ENCODE measurements at places on chromosomes 7 and 10. TPM values are rescaled to one million over a fixed set of nuclear protein-coding genes. Genes with fewer than 3 reads are reported as not detected.

DNA sequence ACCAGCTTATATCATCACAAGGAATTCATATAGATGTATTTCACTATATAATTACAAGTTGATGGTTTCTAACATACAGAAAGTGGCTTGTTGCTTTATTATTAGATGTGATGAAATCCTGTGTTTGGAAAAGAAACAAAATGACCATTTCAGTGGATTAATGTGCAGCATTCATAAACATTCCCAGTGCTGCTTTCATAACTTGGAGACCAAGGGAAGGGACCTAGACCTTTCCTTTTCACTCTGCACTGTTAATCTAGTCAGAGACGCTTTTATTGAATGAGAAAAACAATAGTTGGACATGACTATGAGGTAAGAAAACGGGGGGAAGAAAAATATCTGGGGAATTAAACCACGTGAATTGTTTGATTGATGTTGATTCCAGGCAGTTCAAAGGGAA is 160.0 kb downstream of the HDAC9 start:
- H3K27me3 ChIP-seq = no peaks in the 10 kb centered on the region
- no peak overlapping the region for H3K4me3 ChIP-seq
- no peak overlapping the region for H3K27ac ChIP-seq
- DNase-seq = no peak
- peaks cover 69% of the 10 kb centered on the region for H3K36me3 ChIP-seq

The LRIT1 gene
- total RNA-seq = not detected

- H3K27ac ChIP-seq = no peak overlapping the region
- peaks cover 7% of the 10 kb centered on the region for H3K36me3 ChIP-seq
- H3K4me1 ChIP-seq = peaks cover 11% of the 10 kb centered on the region
- peak; percentile 33 for DNase-seq
These were observed 44.6 kb upstream of the RSBN1L start for GRCh38 chr7:77651575-77652162.

The EGR2 gene
- total RNA-seq = not detected

- H3K4me1 ChIP-seq = peaks cover 28% of the 10 kb centered on the region
- H3K27ac ChIP-seq = no peak overlapping the region
- no peak for DNase-seq
- 0 out of 2 replicates have a peak, but pooled peaks cover 2% of the 10 kb centered on the region for H3K36me3 ChIP-seq
- H3K27me3 ChIP-seq = no peaks in the 10 kb centered on the region
These were observed 616.4 kb downstream of the SDK1 start for GRCh38 chr7:3917436-3917835.

GRCh38 chr7:140231771-140232491 is 55.1 kb upstream of the KDM7A start:
- H3K27me3 ChIP-seq = peaks cover 37% of the 10 kb centered on the region
- DNase-seq = no peak
- no peak overlapping the region for H3K27ac ChIP-seq

The CDC14C gene
- not detected for total RNA-seq

DNA sequence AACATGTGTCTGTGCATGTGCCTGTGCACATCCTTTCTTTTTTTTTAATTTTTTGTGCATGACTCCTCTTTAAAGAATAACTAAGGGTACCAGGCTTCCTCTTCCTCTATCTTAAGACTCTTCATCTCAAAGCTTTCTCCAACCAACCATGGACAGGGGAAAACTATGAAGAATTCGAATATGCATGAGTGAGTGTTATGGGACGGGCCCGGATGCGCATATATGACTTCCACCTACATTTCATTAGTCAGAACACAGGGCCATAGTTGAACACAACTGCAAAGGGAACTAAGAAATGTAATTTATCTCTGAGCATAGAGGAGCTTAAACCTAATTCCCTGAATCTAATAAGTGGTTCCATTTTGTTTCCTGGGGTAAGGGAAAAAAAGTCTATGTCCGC is 270.3 kb upstream of the SORCS1 start:
- H3K36me3 ChIP-seq = no peaks in the 10 kb centered on the region
- H3K27me3 ChIP-seq = no peaks in the 10 kb centered on the region
- no peaks in the 10 kb centered on the region for H3K4me1 ChIP-seq
- H3K27ac ChIP-seq = no peak overlapping the region
- no peak overlapping the region for H3K4me3 ChIP-seq
- no peak for DNase-seq

DNA sequence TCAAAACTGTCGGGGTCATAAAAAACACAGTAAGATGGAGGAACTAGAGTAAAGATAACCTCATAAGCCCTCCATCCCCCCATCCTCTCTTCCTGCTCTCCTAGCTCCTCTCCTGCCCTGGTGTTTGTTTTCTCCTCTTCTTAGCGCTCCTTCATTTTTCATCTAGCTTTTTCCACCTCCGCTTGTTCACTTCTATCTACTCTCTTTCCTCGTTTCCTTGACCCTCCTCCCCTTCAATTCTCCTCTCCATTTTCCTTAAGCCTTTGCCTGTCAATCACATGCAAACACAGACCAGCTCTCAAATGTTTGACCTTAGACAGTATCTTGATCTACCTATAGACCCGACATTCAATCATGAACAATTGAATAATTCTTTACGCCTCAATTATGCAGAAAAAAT is 10.0 kb downstream of the NCAPG2 start:
- H3K27me3 ChIP-seq = no peaks in the 10 kb centered on the region
- no peak overlapping the region for H3K4me3 ChIP-seq
- peaks cover 17% of the 10 kb centered on the region for H3K4me1 ChIP-seq
- H3K27ac ChIP-seq = no peak overlapping the region

DNA sequence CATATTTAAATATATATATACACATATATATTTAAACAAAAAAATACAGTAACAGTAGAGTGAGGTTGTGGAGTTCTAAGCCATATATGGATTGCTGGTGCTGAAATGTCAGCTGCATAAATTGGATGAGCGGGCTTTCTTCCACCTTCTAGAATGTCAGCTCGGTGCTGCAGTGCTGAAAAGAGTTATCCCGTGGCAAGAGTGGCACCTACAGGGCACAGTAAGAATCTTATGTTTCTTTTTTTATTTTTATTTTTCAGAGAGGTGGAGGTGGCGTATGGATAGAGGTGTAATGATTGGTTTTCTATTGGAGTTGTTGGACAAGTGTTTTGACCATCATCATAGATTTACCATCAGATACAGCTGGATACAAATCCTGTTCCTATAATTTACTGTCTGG is 86.2 kb upstream of the DYNC1I1 start:
- H3K27ac ChIP-seq = no peak overlapping the region
- H3K4me1 ChIP-seq = no peaks in the 10 kb centered on the region
- no peak overlapping the region for H3K4me3 ChIP-seq
- DNase-seq = no peak
- H3K36me3 ChIP-seq = no peaks in the 10 kb centered on the region

DNA sequence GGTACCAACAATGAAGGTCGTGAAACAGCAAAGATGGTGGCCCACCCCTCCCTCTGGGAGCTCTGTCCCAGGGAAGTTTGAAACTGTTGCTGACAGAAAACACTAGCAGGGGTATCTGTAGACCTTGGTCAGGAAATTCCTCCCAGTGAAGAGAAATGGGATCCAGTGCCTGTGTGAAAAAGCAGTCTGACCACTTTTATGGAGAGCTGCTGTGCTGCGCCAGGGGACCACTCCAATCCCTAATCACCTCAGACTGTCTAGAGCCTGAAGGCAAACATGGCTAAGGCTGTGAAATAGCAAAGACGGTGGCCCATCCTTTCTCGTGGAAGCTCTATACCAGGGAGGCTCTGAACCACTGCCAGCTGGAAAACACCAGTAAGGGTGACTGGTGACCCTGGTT is 38.3 kb upstream of the TMEM140 start:
- no peaks in the 10 kb centered on the region for H3K27me3 ChIP-seq
- H3K4me3 ChIP-seq = no peak overlapping the region
- H3K27ac ChIP-seq = no peak overlapping the region
- no peak for DNase-seq

All from SJSA1 (cell line).